ENCODE measurements at places on chromosomes 1 and 21. TPM values are rescaled to one million over a fixed set of nuclear protein-coding genes. Genes with fewer than 3 reads are reported as not detected.

GRCh38 chr1:110605901-110606656 is at the start of gene KCNA2:
Gene KCNA2 (minus strand): TSS chr1:110606358. CDS start chr1:110604782, 1,576 bp downstream.
- no peak within 1 kb of the TSS for H3K27ac ChIP-seq
- no peaks in the 10 kb centered on the region for H3K36me3 ChIP-seq
- H3K4me1 ChIP-seq: peaks cover 11% of the 10 kb centered on the region
- peaks cover 81% of the 10 kb centered on the region for H3K27me3 ChIP-seq

DNA sequence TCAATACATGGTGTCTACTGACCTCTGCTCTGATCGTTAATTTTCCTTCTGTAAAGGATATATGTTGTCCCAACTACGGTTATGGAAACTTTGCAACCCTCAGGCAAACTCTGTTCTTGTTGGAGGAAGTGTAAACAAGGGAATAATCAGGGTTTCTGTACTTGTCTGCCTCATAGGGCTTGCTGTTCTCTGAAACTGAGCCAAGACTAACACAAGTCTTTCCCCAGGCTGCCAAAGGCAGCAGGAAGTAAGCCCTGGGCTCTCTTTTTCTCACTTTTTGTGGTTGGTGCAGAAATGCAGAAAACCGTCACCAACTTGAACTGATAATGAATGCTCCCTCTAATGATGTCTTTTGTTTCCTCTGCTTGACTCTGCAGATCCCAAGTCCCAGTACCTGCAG is 7.6 kb downstream of the CYP4X1 start:
- no peak overlapping the region for H3K27ac ChIP-seq
- no peaks in the 10 kb centered on the region for H3K4me1 ChIP-seq
- DNase-seq: no peak
- H3K36me3 ChIP-seq: no peaks in the 10 kb centered on the region
- H3K27me3 ChIP-seq: no peaks in the 10 kb centered on the region

DNA sequence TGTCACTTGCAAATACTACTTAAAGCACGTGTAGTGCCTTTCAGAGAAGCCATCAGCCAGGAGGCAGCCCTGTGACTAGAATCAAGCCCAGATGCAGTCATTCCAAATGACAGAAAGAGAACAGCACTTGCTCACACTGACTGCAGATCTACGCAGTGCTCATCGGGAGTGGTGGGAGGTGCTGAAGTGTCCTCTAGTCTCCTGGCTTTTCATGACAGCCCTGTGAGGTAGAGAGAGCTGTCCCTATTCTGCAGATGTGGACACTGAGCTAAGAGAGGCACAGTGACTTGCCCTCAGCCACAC is 62.3 kb upstream of the EDN2 start:
- no peaks in the 10 kb centered on the region for H3K36me3 ChIP-seq
- H3K4me3 ChIP-seq: no peak overlapping the region
- H3K27me3 ChIP-seq: no peaks in the 10 kb centered on the region
- H3K27ac ChIP-seq: no peak overlapping the region

GRCh38 chr1:236395230-236395946 is 1.3 kb downstream of the EDARADD start:
- peak overlapping the region; percentile 93 for H3K4me3 ChIP-seq
- H3K4me1 ChIP-seq: peaks cover 19% of the 10 kb centered on the region
- DNase-seq: peak; percentile 77
- H3K36me3 ChIP-seq: no peaks in the 10 kb centered on the region
- no peak overlapping the region for H3K27ac ChIP-seq

DNA sequence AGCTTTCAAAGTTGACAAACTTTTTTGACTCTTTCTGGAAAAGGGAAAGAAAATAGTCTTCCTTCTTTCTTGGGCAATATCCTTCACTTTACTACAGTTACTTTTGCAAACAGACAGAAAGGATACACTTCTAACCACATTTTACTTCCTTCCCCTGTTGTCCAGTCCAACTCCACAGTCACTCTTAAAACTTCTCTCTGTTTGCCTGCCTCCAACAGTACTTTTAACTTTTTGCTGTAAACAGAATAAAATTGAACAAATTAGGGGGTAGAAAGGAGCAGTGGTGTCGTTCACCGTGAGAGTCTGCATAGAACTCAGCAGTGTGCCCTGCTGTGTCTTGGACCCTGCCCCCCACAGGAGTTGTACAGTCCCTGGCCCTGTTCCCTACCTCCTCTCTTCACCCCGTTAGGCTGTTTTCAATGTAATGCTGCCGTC is 160.8 kb upstream of the SGIP1 start:
- DNase-seq: no peak
- peaks cover 32% of the 10 kb centered on the region for H3K36me3 ChIP-seq
- H3K4me1 ChIP-seq: no peaks in the 10 kb centered on the region

GRCh38 chr1:27430903-27431600 is 38.6 kb downstream of the GPR3 start:
- peaks cover 42% of the 10 kb centered on the region for H3K4me1 ChIP-seq
- H3K27ac ChIP-seq: peak overlapping the region; percentile 82
- H3K36me3 ChIP-seq: 0 out of 2 replicates have a peak, but pooled peaks cover 3% of the 10 kb centered on the region
- H3K4me3 ChIP-seq: 0 out of 2 replicates have a peak overlapping the region, but pooled peaks have one; percentile 5

GRCh38 chr1:223429821-223430220 is 36.6 kb downstream of the CCDC185 start:
- no peaks in the 10 kb centered on the region for H3K36me3 ChIP-seq
- no peak overlapping the region for H3K27ac ChIP-seq
- no peaks in the 10 kb centered on the region for H3K27me3 ChIP-seq
- H3K4me3 ChIP-seq: no peak overlapping the region
- no peak for DNase-seq

DNA sequence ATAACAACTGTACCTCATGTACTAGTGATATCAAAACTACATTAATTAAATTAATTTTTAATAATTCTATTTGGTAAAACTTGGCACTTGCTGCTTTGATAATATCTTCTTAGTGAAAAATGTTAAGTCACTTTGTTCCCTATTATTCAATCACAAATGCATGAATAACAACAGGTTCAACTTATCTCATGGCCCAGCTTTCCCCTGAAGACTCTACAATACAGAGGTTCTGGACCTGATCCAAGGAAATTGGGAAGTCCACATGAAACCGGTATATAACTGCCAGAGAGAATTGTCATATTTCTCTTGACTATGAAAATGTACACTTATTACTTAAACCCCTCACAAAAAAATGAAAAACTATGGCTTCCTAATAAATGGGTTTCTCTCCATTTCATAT is 33.9 kb upstream of the PTPRC start:
- DNase-seq: no peak
- H3K4me1 ChIP-seq: peaks cover 16% of the 10 kb centered on the region
- H3K4me3 ChIP-seq: no peak overlapping the region
- no peaks in the 10 kb centered on the region for H3K27me3 ChIP-seq
- H3K27ac ChIP-seq: no peak overlapping the region

The OR2T33 gene
- not detected for total RNA-seq
